ENCODE measurements at places on chromosomes 11 and 22.

DNA sequence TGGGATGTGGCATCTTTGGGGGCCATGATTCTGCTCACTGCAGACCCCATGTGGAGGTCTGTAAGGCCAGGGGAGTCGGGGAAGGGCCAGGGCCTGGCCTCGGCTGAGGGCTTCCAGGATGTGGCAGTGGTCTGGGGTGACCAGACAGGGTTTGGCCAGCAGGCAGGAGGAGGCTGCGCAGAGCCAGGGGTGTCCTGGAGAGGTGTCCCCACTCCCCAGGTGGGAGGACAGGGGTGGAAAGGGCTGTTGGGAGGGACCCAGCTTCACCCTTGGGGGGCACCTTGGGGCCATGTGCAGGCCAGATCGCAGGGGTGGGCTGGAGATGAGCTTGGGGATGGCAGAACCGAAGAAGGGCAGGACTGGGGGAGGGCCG is 3.4 kb downstream of the PANX2 start:
- no peak for DNase-seq

GRCh38 chr11:65459552-65459951 is 37.0 kb downstream of the NEAT1 start:
- DNase-seq, result no peak

DNA sequence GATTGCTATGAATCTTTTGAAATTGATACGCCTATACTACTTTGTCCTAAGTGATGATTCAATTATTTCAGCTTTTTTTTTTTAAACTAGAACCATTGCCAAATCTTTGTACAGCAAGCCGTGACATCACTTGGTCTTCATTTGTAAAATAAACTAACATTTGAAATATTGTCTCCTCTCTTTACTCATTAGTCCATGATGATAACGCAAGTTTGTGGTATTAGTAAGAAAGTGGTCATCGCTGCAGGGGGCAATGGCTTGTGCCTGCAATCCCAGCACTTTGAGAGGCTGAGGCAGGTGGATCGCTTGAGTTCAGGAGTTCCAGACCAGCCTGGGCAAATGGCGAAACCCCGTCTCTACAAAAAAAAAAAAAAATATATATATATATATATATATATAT is 12.9 kb upstream of the ARHGAP42 start:
- no peak for DNase-seq

GRCh38 chr11:120877746-120878365 is 146.0 kb upstream of the TBCEL start:
- no peak for DNase-seq

DNA sequence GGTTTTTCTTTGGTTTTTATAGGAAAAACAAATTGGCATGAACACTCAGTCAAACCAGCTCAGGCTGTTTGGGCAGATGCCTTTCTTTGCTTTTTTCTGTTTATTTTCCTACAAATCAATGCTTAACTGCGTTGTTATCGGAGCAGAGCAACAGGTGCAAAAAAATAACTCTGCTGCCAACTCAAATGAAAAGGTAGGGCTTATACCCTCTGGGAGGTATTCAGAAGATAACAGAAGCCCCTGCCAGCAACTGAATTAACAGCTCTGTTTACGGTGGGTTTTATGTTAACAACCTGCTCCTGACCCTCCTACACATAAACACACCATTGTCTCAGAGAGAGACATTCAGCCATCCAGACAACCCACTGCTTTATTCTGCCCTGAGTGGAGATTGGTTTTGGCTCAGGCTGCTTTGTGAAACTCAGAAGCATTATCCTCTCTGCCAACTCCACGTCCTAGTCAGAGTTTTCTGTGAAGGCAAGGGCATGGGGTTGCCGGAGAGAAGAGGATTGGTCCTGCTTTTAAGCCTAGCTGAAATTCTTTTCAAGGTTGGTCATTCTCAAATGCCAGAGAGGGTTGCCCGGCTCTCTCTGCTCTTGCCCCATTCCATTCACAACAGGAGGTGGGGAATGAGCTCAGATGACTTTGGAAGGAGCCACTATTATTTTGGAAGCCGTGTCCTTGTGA is 11.4 kb downstream of the EHF start:
- no peak for DNase-seq

DNA sequence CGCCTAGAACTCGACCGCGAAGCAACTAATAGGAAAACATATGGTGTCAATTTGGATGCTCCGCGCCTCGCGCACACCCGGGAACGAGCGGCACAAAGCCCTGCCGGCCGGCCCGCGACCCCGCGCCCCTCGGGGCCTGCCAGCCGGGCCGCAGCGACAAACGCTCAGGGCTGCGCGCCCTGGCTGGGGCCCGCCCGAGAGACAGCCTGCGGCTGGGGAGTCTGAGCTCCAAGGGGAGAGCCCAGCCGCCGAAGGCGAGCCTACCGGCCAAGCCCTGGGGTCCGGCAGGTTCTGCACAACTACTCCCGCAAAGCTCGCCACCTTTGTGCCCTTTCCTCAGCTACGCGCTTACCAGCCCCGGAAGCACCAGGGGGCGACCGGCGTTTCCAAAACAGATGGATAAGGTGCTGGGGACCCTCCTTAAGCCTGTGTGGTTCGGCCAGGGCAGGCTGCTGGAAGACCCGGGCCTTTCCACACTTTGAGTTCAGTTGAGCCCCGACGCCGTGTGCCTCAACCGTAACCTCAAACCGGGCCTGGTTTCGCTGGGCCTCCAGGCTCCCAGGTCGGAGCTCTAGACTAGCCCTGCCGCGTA is 6.0 kb downstream of the PAX6 start:
- no peak for DNase-seq

DNA sequence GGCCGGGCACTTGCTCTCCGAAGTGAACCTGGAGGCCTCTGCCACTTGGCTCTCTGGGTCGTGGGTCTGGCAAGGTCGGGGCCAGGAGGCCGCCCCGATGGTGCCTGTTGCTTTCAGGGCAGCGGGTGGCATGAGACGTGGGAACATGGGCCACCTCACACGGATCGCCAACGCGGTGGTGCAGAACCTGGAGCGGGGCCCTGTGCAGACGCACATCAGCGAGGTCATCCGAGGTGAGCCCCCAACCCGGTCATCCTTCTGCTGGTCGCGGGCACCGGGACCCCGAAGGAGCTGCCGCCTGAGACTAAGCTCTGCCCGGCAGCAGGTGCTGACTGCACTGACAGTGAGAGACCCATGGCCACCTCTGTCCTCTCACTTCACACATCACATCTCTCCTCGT is 40.0 kb downstream of the SBF1 start:
- no peak for DNase-seq

- no peak for DNase-seq
Observed at GRCh38 chr11:65851811-65852507, 6.0 kb downstream of the CFL1 start.

GRCh38 chr11:30960387-30960992 is 374.3 kb upstream of the MPPED2 start:
- no peak for DNase-seq

DNA sequence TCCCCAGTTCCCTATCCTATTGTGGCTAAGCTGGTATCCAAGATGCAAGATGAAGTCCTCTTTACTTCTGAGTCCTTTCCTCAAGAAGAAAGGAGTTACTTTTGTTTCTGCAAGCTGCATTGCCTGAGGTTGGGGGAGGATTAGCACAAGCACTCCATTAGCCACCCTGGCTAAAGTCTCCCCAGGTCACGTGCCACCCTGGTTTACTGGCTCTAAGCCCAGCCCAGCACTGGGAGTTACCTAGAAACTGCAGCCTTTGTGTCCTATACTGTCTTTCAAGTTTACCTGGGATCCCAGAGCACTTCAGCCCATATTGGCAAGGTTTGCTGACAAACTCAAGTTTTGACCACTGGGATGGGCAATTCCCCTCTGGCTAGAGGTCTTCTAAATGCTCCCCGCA is 78.4 kb upstream of the DBX1 start:
- no peak for DNase-seq

- DNase-seq, result no peak
Observed at GRCh38 chr11:128291835-128292234, 295.5 kb downstream of the ETS1 start.
